Right forelimb (tissue), 1 donor: ENCODE measurements at places on chromosomes 5 and 9.
A peak's percentile ranks its signal among the peaks of the same experiment; 100 is the strongest.

GRCh38 chr5:106205916-106206571 lies 1464.7 kb downstream of the EFNA5 start:
- no peak for DNase-seq

DNA sequence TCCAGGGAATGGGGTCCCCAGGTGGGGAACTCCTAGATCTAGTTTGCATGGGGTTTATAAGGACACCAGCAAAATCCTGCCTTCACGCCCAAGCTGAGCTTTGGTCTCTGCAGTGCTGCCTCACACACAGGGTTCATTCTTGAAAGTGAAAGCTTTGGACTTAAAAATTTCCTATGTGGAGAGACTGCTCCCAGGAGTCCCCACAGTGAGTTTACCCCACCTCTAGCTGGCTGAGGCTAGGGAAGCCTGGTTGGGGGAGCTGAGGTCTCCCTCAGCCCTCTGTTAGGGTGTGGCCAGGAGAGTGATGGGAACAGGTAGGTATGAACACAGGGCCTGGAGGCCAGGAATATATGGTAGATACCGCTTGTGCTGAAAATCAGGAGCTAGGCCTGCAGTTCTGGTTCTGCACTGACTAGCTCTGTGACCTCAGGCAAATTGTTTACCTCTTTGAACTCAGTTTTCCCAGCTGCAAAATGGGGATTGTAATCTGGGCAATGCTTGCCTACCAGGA lies 41.5 kb upstream of the LARP1 start:
- DNase-seq: no peak

DNA sequence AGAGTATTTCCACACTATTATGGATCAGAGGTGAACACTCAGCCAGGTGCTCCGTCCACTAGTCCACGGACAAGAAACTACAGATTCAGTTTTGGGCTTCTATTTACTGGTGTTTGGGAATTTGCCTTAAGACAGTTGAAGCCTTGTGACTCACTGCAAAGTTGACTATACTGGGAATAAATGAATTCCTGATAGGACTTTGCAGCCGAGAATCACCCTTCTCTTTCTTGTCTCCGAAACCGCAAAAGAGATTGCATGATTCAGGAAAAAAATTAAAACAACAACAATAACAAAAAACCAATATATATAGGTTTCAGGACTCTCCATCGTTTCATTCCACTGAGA lies 716 bp downstream of the TMEM171 start:
- DNase-seq: no peak

DNA sequence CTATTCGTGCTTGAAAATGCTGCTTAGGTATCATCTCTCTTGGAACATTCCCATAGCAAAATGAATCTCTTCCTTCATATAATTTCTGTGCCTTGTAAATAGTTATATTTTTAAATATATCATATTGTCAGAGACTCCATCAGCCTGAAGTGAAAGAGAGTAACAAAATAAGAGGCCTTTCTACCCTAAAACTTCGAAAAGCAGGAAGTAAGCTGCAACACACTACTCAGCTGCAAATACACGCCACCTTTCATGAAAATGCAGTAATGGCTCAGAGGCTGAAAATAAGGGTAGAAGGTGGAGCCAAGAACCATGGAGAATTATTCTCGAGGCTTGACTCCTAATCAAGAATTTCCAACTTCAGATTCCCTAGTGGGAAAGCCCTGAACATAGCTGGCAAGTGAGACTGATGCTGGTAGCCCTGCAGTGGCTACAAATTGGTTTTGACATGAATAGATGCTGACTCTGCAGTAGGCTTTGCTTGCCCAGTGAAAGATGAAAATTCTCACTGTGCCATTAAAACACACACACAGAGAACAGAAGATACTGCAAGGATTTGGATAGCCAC lies 30.2 kb upstream of the PTGER4 start:
- DNase-seq: no peak

DNA sequence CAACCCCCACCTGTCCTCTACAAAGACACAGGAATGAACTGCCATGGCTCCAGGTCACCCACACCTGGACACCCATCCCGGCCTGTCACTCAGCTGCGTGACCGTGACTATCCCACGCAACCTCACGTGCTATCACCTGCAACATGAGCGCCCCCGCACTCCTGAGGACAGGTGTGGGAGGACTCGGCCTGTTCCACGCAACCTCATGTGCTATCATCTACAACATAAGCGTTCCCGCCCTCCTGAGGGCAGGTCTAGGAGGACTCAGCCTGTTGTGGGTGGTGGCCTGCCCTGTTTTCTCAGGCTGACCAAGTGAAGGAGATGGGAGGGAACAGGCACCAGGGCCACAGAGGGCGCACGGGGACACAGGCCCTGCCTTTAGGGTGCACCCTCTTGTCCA lies 4.1 kb downstream of the QSOX2 start:
- DNase-seq: no peak

- no peak for DNase-seq
Observed at GRCh38 chr5:50320131-50320749, 120.8 kb downstream of the EMB start.

DNA sequence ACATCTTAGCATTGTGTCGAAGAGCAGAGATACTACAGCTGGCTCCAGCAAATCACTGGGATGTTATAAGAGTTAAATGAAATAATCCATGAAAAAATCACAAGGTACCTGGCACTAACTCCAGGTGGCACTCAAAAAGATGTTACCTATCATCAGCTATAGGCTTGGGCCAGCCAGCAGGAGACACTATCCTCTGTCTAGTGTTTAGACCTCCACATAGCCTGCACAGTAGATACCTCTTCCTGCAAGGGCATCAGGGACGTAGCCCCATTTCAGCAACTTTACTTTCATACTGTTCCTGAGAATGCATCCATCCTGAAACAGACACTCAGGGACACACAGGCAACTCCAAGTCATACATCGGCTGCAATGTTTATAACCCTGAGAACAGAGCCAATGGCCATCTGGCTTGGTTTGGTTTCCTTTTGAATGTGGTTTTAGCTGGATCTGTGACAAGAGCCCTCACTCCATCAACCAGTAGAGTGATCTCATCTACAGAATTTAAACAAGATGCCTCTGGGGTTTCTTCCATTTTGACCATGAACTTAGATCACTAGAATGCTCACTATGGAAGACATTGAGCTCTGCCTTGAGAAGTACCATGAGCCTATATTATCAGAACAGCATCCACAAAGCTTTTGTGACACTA lies 69.9 kb downstream of the TLE1 start:
- no peak for DNase-seq

GRCh38 chr9:16039218-16039987 lies 486.6 kb downstream of the CCDC171 start:
- no peak for DNase-seq

DNA sequence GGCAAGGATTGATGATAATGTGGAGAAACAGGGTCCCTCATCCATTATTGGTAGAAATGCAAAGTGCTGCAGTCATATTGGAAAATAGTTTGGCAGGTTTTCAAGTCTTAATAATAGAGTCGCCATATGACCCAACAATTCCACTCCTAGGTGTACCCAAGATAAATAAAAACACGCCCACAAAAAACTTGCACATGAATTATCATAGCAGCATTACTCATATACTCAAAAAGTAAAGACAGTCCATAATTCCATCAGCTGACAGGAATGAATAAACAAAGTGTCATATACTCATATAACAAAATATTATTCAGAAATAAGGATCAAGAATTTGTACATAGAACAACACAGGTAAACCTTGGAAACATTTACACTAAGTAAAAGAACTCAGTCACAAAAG lies 242.9 kb upstream of the FTMT start:
- DNase-seq: no peak

GRCh38 chr9:120236596-120236995 lies 343.4 kb downstream of the CDK5RAP2 start:
- DNase-seq: no peak

DNA sequence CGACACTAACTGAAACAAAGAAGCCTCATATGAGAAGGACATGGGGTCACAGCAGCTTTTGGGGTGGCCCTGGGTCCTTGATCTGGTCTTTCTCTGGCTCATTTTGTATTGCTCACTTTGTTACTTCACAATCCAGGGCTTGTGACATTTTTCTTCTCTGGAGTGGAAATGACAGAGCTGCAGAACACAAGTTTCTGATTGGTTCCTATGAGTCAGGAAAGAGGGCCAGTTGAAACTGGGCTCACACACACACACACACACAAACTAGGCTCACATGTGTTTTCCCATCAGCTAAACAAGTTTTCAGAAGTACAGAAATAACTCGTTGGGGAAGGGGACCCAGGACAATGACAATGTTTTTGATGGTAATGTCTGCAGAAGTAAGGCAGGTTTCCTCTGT lies 54.3 kb downstream of the TMC1 start:
- DNase-seq: no peak

GRCh38 chr5:50445296-50445949 lies 4.3 kb upstream of the EMB start:
- no peak for DNase-seq

- no peak for DNase-seq
Observed at GRCh38 chr9:7456377-7456776, 343.2 kb downstream of the DMAC1 start.

GRCh38 chr9:126240835-126241234 lies 85.8 kb upstream of the MVB12B start:
- DNase-seq: no peak

- DNase-seq: no peak
Observed at GRCh38 chr5:128156521-128156920, 73.0 kb downstream of the SLC12A2 start.

GRCh38 chr9:119453980-119454379 lies 84.7 kb upstream of the BRINP1 start:
- no peak for DNase-seq

- DNase-seq: no peak
Observed at GRCh38 chr5:34899066-34899465, 16.2 kb downstream of the RAD1 start.

- peak; percentile 48 for DNase-seq
Observed at GRCh38 chr9:133709015-133709611, 29.0 kb downstream of the SARDH start.

- no peak for DNase-seq
Observed at GRCh38 chr9:16640649-16641048, 229.8 kb downstream of the BNC2 start.

DNA sequence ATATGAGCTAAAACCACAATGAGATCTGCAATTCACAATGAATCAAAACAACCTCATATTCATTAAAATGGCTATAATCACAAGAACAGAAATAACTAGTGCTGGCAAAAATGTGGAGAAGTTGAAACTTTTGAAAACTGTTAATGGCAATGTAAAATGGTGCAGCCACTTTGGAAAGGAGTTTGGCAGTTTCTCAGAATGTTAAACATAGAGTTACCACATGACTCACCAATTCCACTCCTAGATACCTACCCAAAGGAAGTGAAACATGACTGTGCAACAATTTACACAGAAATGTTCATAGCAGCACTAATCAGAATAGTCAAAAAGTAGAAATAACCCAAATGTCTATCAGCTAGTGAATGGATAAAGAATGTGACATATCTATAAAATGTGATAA lies 862.2 kb downstream of the DTWD2 start:
- no peak for DNase-seq

DNA sequence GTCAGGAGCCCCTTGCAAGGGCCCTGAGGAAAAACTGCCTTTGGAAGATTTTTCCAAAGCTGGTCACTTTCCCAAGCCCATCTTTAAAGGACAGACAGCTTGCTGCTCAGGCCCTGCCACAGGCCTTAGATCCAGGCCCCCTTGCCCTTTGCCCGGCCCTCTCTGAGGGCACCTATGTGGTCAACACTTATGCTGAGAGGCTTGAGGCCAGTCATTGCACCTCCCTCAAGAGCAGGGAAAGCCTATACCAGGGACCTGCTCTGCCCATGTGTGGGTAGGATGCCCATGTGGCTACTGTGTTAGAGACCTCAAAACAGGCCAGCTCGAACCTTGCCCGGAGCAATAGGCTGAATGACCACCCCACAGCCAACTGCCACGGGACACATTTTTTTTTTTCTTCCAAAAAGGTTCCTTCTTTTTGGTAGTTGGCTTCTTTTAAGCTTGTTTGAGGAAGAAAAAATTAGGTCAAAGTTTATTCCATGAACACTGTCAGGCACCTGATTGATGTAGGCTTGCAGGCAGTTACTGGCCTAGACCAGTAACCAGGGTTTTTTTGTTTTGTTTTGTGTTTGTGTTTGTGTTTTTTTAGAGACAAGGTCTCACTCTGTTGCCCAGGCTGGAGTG lies 3.8 kb downstream of the TCF7 start:
- no peak for DNase-seq

DNA sequence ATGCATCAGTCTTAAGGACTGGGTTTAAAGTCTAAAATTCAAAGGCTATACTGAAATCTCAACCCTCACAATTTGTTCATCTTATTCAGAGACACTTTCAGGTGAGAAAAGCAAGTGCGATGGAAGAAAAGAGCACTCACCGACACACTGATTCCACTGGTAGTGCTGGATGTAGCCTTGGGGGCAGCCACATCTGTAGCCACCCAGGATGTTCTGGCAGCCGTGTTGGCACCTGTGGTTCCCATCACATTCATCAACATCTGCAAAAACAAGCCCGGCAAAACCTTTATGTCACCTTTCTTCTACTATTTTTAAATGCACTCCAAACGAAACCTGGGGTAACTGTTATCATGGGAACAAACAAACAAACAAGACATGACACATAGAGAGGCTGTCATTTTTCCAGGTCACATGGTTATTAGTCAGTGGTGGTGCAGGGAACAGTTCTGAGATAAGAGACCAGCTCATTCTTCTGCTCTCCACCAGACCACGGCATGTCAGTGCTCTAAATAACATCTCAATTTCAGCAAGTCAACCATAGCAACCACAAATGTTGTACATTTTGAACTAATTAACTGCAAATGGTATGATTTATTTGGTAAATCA lies 188.4 kb downstream of the SLC12A2 start:
- DNase-seq: no peak

GRCh38 chr9:5873439-5873838 lies 17.2 kb upstream of the MLANA start:
- DNase-seq: no peak

DNA sequence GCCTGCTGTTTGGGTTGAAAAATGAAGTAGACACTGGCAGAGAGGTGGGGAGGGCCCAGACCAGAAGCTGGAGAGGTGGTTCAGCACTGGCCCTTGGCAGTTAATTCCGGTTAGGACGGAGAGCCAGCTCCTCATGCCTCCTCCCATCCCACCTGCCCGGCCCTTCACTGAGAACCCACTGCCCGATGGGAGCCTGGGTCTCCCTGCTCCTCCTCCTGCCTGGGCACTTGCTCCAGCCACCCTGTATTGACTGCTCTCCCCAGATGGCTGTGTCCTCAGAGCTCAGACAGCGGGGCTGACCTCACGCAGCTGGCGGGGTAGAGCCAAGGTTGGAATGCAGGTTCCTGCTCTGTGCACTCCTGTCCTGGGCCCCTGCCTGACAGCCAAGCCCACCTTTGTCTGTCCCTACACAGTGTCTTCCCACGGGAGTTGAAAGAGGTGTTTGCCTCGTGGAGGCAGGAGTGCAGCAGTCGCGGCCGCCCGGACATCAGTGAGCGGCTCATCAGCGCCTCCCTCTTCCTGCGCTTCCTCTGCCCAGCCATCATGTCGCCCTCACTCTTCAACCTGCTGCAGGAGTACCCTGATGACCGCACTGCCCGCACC lies 114.7 kb downstream of the DAB2IP start:
- DNase-seq: no peak

- no peak for DNase-seq
Observed at GRCh38 chr9:90827181-90827871, 25.7 kb downstream of the SYK start.

GRCh38 chr5:154647761-154648145 lies 107.4 kb upstream of the LARP1 start:
- no peak for DNase-seq

GRCh38 chr5:167777746-167778145 lies 513.7 kb upstream of the WWC1 start:
- no peak for DNase-seq

GRCh38 chr5:163503106-163504078 lies 2.0 kb upstream of the MAT2B start:
- DNase-seq: peak; percentile 78

- no peak for DNase-seq
Observed at GRCh38 chr5:107149243-107150005, 521.3 kb downstream of the EFNA5 start.
